Right ventricle myocardium inferior (tissue), 1 donor: ENCODE measurements at places on chromosomes 13 and 19.

DNA sequence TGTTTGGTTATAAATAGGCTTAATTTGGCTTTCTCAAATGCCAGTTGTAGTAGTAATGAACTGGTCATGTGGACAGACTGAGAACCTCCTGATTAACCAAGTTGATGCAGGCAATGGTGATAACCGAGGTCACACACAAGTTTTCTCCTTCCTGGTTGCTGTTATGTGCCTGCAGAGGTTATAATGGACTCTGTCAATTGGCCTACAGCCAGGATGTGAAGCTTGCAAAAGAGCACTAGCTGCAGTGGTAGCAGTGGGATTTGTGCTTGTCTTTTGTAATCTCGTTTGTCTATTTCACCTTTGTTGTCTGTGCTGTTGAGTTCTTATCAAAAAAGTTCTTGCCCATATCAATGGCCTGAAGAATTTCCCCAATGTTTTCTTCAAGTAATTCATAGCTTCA is 20.6 kb downstream of the OR10H3 start:
- no peak for DNase-seq

- no peak for DNase-seq
Measured at GRCh38 chr19:9044449-9044848, 34.2 kb upstream of the MUC16 start.

DNA sequence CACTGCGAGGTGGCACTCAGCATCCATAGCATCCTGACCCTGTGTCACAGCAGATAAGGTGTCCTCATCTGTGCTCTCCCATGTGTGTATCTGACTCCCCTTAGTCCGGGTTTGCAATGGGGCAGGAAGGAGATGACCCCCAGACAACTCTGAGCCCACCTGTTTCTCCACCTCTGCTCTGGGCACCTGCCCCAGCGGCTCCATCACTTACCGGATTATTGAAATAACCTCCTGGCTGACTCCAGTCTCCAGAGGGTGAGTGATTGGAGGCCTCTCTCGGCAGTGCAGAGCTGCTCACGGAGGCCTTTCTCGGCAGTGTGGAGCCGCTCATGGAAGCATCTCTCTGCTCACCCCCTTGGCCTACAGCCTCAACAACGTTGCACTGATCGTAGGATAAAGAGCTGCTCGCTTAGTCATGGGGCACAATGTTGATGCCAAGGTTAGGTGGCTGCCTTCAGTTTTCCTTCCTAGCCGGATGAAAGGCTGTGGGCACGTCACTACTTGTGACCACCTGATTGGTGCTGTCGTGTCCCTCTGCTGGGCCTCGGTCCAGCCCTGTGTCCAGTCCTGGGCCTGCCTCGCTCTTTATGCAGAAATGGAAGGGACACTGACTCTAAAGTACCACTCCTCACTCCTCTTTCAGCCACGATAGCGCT is 67.6 kb downstream of the TEX29 start:
- no peak for DNase-seq

DNA sequence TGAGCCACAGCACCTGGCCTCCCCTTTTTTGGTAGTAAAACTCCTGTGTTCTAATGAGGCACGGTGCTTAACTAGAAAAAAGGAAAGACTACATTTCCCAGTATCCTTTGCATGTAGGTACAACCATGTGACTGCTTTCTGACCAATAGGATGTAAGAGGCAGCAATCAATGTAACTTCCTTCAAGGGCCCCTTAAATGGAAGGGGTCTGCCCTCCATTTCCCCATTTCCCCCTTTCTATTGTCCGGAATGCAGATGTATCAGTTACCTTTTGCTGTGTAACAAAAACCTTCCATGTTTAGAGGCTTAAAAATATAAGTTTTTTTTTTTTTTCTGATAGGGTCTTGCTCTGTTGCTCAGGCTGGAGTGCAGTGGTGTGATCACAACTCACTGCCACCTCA is 2.2 kb downstream of the GPR32 start:
- no peak for DNase-seq

DNA sequence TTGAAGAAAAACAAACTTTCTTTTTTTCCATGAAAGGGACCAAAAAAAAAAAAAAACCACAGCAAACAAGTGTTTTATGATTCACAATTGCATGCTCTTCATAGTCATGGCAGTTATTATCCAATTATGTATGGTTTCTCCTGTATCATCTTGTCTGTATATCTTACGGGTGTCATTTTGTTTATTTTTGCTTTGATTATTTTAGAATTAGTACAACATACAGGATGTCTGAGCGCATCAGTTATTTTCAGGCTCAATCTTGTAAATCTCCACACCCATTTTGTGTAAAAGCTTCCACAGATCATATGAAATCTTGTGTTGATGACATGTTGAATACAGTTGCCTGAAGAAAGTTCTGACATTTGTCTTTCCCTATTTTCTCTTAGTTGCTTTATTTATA is 280.3 kb downstream of the KLF5 start:
- no peak for DNase-seq

DNA sequence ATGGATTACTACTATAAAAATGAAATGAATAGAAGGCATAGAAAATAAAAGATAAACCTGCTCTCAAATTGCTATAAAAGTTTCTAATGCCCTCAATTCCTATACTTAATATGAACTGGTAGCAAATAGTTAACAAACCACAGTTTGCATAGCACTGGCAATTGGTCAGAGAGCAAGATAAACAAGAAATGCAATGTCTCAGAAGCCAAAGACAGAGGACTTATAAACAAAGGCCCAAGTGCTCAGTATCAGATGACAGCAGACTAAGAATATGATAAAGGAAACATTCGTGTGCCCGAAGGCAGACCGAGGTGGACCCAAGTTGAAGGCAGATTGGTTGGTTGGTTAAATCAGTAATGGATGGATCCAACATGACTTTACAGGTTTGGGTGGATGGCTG is 50.6 kb downstream of the IPO5 start:
- no peak for DNase-seq

GRCh38 chr19:9793071-9793591 is 24.6 kb upstream of the ZNF846 start:
- DNase-seq = peak; percentile 81

DNA sequence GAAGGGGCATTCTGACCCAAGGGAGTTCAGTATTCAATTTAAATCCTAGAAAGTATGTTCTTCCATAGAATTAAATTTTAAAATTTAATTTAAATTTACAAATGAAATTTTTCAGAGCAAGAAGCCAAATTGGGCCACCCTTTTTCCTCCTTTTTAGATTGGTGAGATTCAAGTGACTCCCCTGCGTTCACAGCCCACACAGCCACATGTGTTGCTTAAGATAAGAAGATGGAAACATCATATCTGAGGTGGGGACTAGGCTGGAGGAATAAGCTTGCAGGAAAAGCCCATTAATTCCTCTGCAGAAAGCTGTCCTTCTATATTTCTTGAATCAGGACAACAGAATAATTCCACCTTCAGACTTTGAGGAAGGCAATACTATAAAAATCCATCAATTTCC is 392.7 kb upstream of the ZNF507 start:
- DNase-seq = no peak

GRCh38 chr13:93955904-93956303 is 523.6 kb downstream of the DCT start:
- DNase-seq = no peak

- no peak for DNase-seq
Measured at GRCh38 chr13:113905018-113905417, 41.1 kb upstream of the GAS6 start.

DNA sequence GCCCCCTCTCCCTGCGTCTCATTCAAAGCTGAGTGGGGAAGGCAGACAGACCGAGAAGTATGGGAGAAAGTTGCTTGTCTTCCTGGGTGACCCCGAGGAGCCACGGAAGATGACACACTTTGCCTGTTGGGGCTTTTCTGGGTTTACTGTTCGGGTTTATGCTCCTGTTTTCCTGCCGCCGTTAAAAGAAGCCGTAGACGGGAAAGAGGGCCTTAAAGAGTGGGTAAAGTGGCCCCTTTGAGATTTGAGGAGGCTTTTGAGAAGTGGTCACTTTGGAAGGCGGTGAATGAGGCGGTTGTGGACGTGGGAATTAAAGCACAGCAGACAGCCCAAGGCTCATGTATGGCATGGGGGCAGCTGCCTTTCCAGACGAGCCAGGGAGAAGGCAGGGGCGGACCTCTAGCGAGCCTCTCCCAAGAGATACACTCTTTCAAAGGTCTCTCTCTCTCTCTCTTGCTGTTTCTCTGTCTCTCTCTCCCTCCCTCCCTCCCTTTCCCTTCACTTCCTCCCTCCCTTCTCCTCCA is 493 bp upstream of the LHFPL6 start:
- no peak for DNase-seq

GRCh38 chr19:31448221-31448657 is 99.0 kb upstream of the TSHZ3 start:
- peak; percentile 91 for DNase-seq

DNA sequence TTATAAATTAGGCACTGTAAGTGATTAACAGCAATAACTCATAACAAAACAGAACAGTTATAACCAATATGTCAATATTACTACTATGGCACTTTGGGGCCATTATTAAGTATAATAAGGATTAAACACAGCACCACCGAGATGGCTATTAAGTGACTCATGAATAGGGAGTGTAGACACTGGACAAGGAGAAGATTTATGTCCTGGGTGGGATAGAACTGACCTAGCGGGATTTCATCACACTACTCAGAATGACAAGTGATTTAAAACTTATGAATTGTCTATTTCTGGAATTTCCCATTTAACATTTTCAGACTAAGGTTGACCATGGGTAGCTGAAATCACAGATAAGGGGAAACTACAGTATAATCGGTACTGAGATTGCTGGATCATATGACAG is 79.0 kb upstream of the SLC7A1 start:
- no peak for DNase-seq

DNA sequence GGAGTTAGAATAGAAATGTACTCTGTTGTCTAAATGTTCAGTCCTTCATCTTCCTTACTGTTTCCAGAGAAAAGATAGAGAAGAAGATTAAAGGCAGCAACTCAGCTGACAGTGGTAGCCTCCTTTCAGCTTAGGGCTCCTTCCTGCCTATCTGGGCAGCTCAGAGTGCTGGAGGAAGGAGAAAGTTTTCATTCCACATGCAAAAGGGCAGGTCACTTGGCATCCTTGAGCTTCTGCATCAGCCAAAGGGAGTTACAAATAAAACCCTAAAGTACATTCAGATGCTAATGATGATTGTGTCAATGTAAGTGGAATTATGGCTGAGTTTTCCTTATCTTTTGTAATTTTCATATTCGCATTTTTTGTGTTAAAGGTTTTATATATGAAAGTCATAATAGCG is 58.9 kb downstream of the ESD start:
- no peak for DNase-seq

DNA sequence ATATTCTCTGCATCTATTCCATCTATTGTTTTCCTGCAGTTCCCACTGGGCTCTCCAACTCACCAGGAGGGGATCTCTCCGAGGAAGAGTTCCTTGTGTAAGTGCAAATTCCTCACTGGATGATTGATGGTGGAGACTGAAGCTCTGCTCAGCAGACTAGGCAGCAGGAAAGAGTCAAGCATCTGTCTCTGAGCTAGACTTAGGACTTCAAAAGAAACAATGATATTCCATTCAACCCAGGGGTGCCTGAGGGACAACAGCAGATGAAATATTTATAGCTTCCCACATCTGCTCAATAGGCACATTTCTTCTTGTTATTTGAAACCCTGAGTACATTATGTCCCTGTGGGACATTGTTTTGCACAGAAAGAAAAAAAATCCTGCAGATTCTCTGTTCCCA is at the start of the genes OR7A5 and OR7C1:
OR7A5 (minus strand) TSS at position 175 of the 400 bp plus-strand sequence. CDS start 6,944 bp downstream, outside the sequence.
OR7C1 (minus strand) TSS at position 175 of the 400 bp plus-strand sequence. CDS start 35,049 bp downstream, outside the sequence.
- no peak for DNase-seq

DNA sequence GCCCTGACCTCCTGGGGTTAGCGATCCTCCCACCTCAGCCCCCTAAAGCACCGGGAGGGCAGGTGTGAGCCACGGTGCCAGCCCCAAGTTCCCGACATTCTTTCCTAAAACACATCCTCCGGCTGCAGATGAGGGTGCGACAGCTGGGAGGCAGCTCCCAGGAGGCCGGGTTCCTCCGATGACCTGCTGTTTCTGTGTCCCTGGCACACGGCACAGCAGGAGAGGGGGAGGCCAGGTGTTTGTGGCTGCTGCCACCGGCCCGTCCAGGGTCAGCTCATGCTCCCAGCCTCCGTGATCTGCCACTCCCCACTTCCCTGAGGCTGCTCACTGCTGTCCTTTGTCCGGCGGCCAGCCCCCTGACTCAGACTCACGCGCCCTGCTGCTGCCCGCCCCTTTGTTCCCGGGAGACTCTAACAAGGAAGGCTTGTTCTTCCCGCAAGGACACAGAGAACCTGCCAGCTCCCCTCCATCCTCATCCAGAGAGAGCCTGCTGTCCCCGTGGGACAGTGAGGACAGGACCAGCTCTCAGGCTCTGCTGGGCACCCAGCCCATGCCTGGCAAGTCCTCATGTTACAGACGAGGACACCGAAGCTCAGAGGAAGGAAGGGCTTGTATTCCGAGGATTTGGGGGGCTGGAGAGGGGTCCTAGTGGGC is 10.6 kb upstream of the MADCAM1 start:
- no peak for DNase-seq

- peak; percentile 87 for DNase-seq
Measured at GRCh38 chr19:45782820-45783785, 813 bp upstream of the DMPK start.

- DNase-seq = no peak
Measured at GRCh38 chr19:9862938-9863337, 27.8 kb downstream of the PIN1 start.

DNA sequence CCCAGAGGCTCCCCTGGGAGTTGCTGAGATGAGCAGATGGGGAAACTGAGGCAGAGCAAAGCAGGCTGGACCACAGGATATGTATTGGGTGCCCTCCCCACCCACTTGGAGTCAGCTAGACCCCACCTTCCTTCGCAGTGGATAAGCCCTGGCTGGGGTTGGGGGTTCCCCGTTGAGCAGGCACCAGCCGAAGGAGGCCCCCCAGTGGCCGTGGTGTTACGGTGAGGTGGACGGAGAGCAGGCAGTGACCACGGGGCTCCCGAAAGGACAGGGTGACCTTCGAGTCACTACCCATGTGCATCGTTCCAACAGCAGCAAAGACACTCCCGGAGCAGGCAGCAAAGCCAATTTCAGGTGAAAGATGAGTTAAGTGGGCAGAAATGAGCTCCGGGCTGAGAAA is 62.4 kb upstream of the ADGRE5 start:
- DNase-seq = no peak

GRCh38 chr13:91891141-91891540 is 492.7 kb downstream of the GPC5 start:
- DNase-seq = no peak

GRCh38 chr19:38228005-38228377 is 4.0 kb upstream of the DPF1 start:
- DNase-seq = peak; percentile 35

DNA sequence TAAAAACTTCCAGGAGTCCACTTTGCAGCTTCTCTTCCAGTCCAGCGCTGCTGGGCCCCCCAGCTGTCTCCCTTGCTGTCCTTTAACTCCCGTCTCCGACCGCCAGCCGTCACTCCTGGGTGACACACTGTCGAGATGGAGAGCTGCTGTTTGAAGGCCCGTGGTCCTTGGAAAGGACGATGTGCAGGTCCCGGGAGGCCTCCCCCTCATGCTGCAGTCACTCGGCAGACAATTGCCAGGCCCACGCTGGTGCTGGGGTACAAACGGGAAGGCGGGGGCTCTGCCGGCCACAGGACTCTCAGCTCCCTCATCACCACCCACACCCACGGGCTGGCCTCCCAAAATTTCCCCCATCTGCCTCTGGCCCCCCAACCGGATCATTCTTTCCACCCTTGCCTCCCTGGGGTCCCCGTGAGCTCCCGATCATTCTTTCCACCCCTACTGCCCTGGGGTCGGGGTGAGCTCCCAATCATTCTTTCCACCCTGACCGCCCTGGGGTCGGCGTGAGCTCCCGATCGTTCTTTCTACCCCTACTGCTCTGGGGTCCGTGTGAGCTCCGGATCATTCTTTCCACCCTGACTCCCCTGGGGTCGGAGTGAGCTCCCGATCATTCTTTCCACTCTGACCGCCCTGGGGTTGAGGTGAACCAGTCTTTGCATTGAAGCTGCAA is 16.0 kb upstream of the ZNF554 start:
- DNase-seq = peak; percentile 41
